Stimulated activated CD4-positive, alpha-beta T cell treated with anti-CD3 and anti-CD28 coated beads, Interleukin-2, amount 100 ng/mL, for 4 hours (primary cell): ENCODE measurements at places on chromosomes 2 and 18.

- DNase-seq, result no peak
Observed at GRCh38 chr2:113361051-113361450, 76.4 kb upstream of the ZNG1B start.

DNA sequence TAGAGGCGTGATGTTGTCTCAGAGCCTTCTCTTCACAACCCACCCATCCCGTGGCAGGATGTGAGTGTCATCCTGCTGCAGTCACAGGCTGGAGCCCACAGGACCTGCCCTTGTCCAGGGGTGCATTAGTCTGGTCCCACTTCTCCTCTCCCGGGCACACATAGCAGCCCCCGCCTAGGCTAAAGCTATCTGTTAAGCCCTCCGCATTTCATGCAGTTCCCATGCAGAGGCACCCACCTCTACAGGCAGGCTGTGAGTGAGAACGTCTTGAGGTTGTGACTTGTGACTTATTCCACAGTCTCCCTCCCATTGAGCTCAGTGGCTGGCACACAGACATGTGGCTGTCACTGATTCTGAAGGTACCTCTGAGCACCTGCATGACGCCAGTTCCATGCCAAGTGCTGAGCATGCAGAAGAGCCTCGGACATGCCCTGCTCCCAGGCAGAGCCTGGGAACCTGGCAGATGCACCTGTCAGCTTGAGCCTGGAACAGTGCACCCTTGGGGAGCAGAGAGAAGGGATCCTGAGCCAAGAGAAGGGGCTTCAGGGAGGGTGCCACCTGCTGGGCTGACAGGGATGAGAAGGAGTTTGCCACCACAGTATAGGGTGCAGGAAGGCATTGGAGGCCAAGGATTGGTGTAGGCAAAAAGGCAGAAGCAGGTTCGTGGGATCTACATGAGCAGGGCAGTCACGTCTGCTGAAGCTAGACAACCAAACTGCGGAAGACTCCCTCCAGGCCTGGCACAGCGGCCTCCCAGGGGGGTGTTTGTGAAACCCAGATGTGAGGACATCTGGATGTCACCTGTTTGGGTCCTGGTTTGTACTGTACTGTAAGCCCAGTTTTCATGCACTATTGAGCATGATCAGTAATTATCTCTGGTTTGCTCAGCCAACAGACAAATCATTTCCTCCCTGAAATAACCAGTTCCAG, 213.6 kb downstream of the GLI2 start:
- DNase-seq, result no peak

GRCh38 chr2:190722835-190723234, 74.0 kb downstream of the NAB1 start:
- DNase-seq, result no peak

DNA sequence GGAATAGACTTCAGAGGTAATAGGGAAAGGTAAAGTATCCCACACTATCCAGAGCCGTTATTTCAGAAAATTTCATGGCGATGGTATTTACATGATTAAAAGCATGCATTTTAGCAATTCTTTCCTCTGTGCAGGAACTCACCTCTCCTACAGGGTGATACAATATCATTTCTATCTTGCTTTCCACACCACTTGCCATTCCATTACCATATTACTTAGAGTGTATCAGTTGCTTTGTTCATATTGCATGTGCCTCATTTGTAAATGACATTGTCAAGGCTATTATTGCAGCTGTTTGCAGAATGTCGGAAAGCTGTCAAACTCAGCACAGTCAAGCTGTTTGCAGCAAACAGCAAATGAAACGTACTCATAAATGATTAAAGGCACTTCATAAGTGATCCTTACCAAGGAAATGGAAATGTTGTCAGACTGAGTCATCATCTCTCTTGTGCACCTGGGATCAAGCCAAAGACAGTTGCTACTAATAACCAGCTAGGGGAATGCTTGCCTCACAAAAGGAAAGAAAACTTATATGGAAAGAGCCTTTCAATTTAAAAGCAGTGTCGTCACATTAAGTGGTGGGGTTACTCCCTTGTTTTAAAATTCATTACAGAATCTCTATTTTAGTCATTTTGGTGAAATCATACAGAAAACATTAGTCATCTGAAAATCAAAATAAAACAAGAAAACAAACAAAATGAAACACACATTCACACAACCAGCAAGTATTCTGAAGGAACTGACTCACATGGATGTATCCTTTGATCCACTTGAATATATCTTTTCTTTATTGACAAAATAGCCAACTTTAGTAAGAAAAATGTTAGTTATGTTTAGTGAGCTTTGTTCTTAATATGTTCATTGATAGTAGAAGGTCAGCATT, 1064.1 kb upstream of the CNTNAP5 start:
- DNase-seq, result no peak

DNA sequence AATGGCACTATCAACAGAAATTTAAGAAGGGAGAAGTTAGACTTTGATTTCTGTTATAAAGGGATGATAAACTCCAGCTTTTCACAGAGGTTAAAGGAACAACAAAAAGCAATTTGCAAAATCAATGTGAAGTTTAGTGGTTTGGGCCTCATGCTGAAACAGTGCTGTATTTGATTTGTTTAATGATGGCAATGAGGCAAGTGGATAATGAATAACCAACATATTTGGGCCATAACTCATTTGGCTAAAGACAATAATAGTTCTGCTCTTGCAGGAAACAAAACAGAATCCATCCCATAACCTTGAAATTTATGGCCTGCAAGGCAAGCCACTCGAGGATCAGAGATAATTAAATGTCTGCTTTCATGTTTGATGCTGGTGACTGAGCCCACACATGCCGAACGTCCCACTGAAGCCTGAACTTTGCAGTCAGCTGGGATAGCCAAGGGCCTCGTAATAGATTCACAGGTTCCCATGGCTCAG, 56.5 kb downstream of the TPGS2 start:
- no peak for DNase-seq

DNA sequence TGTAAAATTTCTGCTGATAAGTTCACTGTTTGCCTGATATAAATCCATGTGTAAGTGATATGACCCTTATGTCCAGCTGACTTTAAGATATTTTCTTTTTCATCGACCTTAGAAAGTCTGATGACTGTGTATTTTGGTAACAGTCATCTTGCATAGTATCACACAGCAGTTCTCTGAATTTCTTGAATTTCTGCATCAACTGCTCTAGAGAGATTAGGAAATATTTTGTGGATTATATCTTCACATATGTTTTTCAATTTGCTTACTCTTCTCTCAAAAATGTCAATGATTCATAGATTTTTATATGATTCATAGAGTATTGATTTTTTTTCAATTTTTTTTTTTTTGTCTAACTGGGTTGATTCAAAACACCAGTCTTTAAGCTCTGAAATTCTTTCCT, 945.3 kb downstream of the TRIB2 start:
- no peak for DNase-seq

DNA sequence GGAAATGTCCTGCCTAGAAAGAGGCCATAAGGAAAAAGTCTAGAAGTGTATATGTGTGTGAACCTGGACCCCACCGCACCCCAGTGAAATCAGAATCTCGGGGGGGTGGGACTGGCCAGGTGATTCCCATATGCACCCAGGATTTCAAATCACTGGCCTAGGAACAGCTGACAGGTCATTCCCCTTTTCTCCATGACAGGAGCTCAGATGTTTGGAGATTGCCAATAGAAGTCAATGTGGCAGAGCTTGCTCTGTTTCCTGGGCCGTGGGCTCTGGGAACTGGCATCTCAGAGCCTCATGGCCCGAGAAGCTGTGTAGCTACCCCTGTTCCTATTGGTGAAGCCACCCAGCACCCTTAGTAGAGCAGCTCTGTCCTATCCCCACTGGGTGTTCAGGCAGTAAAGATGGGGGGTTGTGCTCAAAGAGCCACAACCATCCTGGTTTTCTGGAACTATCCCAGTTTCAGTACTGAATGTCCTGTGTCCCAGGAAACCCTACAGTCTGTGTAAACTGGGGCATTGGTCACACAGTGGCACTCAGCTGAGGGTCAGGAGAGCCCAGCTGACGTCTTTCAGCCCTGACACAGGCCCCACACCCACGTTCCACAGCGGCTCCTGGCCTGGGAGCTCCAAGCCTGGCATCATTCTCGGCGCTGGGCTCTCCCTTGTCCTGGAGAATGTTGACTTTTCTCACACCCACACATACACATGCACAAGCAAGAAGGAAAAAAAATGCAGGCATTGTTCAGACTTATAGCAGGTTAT, 18.9 kb downstream of the GNLY start:
- no peak for DNase-seq

DNA sequence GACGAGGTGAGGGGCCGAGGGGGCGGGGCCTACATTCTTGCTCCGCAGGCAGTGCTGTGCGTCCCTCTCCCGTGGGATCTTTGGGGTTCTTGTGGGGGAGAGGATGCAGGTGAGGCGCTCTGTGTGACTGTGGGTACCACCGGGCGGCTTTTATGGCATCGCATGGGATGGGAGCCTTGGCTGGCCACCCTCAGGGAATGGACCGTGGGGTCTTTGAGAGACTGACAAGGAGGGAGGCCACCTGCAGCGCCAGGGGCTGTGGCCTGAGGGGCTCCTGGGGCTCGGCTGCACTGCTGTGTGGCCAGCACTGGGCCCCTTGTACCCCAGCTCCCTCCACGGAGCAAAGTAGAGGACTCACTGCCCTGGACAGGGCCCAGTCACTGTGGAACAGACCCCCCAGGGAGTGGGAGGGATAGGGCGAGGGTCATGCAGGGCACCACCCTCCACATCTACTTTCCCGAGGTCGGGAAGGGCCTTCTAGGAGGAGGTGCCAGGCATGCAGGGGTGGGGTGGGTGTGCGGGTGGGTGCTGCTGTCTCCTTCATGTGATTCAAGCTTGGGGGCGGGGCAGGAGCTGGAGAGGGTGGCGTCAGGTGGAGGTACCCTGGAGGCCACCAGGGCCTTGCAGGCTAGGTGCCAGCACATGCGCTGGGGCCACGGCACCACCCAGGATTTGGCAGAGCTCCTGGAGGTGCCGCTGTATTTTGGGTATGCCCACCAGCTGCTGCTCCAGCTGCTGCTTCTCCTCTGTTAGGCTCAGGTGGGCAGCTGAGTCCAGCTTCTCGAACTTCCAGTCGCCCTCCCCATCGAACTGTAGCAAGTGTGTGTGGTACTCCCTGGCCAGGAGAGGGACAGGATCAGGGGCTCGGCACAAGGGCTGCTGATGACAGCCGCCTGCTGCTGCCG, 1072.4 kb downstream of the RPIA start:
- DNase-seq, result no peak

GRCh38 chr2:72955228-72956049, 38.1 kb downstream of the EMX1 start:
- DNase-seq, result no peak

DNA sequence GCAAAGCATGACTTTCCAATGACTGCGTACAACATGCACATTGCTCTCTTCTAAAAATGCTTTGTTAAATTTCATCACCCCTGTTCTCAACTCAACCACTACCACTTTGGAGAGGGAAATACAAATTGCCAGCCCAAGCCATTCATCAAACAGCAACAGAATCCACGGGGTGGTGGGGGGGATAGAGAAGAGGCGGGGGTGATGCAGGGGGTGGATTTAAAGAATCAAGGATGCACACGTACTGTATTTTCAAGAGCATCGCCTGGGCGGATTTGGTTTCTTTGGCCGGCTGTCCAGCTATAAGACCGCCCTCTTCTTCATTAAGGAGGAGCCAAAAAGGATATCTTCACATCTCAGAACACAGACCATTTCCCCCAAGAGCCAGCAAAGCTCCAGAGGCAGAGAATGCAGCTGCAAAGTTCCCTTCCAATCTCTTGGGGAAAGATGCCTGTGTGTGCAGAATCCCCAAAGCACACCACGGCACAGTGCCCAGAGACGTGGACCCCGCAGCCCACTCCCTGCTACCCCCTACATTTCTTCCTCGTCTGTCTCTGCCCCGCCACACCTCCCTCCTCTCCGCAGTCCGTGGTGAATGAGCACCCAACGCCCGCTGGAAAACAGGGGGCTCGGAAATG, 977 bp downstream of the SLC8A1 start:
- no peak for DNase-seq

- no peak for DNase-seq
Observed at GRCh38 chr2:29394311-29394980, 279.2 kb downstream of the CLIP4 start.

DNA sequence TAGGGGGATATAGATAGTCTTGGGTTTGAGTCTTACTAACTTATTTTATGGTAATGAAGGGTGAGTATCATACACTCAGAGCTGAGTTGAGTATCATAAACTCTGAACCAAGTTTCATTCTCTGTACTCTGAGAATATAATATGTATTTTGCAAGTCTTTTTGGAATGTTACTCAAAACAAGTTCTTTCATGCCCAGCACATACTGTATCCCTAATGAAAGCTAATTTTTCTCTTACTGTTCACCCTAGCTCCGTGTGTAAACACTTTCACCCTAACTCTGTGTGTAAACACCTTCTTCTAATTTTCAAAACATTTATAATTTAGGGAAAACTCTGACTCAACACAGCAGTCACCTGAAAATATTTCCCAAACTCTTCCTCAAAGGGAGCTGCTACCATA, 29.7 kb upstream of the CHST9 start:
- DNase-seq, result no peak

- DNase-seq, result no peak
Observed at GRCh38 chr2:3867469-3867868, 164.1 kb downstream of the DCDC2C start.

- DNase-seq, result no peak
Observed at GRCh38 chr2:66437109-66437690, 2.3 kb downstream of the MEIS1 start.

DNA sequence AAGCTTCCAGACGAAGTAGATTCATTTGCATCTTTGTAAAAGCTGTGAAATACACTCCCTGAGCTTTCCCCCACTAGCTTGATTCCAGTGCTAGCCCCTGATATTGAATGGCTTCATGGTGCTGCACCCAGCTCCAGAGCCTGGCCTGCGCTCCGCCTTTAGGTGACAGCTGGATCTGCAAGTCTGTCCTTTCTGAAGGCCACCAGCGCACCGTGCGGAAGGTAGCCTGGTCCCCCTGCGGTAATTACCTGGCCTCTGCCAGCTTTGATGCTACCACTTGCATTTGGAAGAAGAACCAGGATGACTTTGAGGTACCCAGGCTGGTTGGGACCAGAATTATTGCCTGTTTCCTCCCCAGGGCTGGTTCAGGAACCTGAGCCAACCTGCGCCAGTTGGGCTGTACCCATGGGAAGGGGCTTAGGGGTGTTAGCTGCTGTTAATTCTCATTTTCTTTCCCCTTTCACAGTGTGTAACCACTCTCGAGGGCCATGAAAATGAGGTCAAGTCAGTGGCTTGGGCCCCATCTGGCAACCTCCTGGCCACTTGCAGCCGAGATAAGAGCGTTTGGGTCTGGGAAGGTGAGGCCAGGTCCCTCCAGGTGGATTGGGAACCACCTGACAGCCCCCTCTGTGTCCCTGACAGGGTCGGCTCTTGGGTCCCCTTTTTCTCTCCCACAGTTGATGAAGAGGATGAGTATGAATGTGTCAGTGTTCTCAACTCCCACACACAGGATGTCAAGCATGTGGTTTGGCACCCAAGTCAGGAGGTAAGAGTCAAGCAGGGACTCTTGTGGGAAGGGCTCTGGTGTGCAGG, 1.3 kb downstream of the CIAO1 start:
- peak; percentile 22 for DNase-seq

- DNase-seq, result no peak
Observed at GRCh38 chr2:70565039-70565731, 11.6 kb upstream of the TGFA start.

GRCh38 chr2:227671170-227671905, 4.7 kb downstream of the SCYGR5 start:
- no peak for DNase-seq

- no peak for DNase-seq
Observed at GRCh38 chr2:50358586-50358985, 673.3 kb downstream of the NRXN1 start.

GRCh38 chr18:2913398-2914005, 66.7 kb downstream of the EMILIN2 start:
- no peak for DNase-seq
